ENCODE measurements at places on chromosomes 12 and 14.

- DNase-seq = no peak
Observed at GRCh38 chr12:47205532-47206449, 126.0 kb upstream of the AMIGO2 start.

DNA sequence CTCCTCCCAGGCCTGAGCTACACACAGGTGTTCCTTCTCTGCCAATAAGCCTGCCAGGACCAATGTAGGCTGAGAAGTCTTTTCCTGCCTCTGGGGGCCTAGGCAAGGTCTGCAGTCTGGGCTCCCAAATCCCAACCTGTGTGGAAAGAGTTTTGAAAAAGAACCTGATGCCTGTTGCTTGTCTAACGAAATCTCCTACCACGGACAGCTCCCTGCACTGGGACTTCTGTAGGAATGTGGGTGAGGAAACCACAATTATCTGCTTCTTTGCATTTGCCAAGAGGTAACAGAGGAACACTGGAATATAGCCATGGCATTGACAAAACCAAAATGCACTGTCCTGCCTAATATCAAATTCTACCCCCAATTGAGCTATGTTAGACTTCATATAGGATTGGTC, 877.0 kb upstream of the TMEM132C start:
- no peak for DNase-seq

DNA sequence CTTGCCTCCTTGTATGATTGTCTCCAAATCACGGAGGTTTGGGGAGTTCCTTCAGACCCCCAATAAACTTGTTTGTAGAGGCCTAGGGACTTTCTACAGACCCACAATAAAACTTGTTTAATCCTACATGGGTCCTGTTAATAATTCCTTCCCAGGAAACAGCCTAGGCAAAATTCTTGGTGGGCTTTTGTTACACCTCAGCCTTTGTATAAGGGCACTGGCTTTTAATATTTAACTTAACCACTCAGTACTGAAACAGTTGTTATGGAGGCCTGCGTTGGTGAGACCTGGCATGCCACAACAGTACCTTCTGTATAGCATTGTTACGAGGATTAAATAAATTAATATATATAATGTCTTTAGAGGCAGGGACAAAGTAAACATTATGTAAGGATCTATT, 32.7 kb upstream of the FAR2 start:
- DNase-seq = no peak

- no peak for DNase-seq
Observed at GRCh38 chr14:96060186-96060933, 21.2 kb downstream of the C14orf132 start.

GRCh38 chr12:22978962-22979361, 354.0 kb downstream of the ETNK1 start:
- no peak for DNase-seq

DNA sequence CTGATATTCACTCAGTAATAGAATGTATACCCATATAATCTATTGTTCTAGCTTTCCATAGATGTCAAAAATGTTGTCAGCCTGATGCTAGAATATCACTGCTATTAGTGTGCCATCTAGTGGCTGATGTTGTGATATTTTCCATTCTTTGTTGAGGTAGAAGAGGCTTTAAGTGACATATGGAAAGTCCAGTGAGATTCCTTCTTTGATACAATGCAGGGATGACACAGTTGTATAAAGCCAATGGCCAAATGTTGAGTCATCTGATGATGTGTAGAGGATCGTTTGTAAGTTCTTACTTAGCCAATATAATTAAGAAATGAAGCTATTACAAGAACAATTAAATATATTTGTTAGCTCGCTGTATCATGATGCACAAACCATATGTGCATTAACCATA, 58.1 kb upstream of the PCED1B start:
- no peak for DNase-seq

DNA sequence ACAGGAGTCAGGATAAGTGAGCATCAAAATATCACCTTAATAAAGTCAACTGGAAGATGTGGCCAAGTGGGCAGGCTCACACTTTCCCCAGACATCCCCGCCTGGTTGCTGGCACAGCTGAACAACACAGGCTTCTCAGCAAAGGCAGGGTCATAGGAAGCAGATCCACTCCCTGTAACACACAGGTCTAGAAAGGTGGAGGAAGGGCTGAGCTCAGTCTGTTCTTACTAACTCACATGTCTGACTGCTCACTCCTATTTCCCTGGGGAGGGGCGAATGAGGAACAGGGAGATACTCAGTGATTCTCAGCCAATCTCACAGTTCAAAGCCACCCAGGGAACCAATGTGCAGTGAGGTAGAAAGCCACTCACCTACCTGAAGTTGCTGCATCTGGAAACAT, 45.0 kb upstream of the AMN1 start:
- no peak for DNase-seq

- DNase-seq = no peak
Observed at GRCh38 chr12:51818566-51819300, 29.8 kb downstream of the FIGNL2 start.

DNA sequence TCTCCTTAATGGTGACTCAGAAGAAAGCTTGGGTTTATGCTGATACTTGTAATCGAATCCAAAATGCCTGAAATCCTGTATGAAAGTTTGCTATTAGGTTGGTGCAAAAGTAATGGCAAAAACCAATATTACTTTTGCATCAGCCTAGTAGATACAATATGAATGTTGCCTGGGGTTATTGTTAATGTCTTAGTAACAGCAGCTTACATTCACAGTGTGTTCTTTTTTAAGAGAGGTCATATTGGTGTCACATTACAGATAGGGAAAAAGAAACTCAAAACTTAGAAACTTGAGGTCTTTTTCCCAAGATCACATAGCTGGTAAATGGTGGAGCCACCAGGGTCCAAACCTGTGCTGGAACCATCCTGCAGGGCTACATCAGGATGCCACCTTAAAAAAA, 25.2 kb downstream of the SRGAP1 start:
- DNase-seq = no peak

- DNase-seq = no peak
Observed at GRCh38 chr14:86997271-86997670, 995.7 kb downstream of the GALC start.

DNA sequence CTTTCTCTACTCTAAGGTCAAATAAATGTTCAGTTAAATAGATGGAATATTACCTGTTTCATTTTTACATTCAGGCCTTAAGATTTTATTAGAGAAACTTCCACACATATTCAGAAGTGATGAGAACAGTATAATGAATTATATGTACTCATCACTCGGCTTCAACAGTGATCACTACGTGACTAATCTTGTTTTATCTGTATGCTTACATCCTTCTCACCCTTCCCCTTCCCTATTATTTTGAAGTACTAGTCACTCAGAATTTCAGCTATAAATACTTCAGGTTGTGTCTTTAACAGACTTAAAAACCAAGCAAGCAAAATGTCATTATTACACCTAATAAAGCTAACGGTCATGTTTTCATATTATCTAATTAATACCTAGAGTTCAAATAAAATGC, 34.9 kb downstream of the ETV6 start:
- no peak for DNase-seq

DNA sequence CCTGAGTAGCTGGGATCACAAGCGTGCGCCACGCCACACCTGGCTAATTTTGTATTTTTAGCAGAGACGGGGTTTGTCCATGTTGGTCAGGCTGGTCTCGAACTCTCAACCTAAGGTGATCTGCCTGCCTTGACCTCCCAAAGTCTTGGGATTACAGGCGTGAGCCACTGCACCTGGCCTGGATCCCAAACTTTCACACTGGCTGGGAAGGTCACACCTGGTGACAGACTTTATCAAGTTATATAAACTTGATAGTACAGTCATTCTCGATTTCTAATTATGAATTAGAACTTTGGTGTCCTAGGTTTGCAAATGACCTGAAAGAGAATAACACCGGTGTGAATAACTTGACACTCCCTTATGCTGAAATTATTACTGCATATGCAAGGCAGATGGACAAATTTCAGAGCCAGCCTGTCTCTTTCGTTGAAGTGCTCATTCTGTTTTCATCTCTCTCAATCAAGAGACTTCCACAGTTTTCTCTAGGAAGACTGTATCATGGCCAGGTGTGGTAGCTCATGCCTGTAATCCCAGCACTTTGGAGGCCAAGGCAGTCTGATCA, 5.9 kb downstream of the PLBD1 start:
- DNase-seq = no peak

DNA sequence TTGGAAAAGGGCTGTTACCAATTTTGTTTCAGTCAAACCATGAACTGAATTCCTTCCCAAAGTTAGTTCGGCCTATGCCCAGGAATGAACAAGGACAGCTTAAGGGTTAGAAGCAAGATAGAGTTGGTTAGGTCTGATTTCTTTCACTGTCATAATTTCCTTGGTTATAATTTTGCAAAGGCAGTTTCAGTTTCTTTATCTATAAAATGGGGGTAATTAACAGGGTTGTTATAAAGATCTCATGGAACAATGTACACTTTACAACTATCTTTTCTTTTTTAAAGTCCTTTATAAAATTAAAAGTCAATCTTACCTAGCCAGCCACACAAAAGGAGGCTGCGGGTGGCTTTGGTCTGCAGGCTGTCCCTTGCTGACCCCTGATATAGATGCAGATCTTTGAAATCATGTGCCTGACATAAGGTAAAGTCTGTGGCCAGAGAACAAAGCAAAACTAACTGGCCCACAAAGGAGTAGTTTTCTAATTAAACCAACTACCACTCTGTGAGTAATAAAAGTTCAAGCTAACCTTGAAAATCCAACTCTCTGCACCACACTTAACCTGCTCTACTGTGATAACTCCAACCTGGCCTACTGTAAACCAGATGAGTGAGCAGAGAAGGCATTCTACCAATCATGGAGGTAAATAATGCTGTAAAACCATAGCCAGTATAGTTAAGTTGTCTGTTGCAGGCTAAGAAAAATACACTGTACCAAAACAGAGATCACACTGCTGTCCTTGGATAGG, 49.5 kb downstream of the SLC38A1 start:
- no peak for DNase-seq

- DNase-seq = no peak
Observed at GRCh38 chr14:92556863-92557543, 43.4 kb downstream of the RIN3 start.

GRCh38 chr14:94009767-94010166, 12.7 kb downstream of the CCDC197 start:
- DNase-seq = no peak

- no peak for DNase-seq
Observed at GRCh38 chr14:101950100-101950499, 14.3 kb upstream of the DYNC1H1 start.

DNA sequence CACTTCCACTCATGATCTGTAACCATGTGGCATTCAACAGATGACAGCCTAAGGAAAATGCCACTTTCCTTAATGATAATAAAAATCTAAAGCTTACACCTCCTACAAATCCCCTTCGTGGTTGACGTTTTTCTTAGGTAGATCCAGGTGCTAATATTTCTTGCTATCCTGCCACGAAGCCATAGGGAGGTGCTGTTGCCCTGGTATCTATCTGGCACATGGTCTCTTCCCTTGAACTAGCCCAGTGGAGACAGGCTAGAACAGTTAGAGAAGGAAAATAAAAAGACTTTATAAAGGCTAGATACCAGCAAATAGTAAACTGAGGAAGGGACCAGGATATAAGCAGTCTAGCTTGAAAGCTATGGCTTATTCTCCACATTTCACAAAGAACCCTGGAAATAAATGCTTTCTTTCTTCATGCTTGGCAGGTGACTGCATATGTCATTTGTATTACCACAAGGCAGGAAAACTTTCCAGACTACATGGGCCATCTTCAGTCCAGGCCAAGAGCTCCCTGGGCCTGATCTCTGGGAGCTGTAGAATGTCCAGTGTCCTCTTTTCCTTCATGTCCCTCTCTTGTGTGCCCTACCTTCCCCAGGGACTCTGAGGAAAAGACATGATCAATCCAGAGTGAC, 15.3 kb downstream of the SPIC start:
- DNase-seq = no peak

- no peak for DNase-seq
Observed at GRCh38 chr12:127667131-127667685, 599.8 kb upstream of the TMEM132C start.

DNA sequence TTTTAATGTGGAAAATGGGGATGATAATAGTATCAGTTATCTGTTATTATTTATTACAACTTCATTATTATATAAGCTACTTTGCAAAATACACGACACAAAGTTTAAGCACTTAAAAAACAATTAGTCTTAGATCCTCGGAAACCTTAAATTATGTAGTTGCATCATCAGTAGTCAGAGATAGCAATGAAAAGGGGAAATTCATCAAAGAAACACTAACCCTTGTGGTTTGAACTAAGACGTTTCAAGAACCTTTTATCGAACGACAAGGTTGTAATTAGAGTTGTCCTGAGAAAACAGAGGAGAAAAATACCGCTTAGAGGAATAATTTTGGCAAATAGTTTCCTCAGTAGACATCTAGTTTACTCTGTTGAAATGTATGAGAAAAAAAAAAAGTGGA, 198.5 kb downstream of the PTPRO start:
- DNase-seq = no peak

All from activated gamma-delta T cell treated with anti-CD3 and anti-CD28 coated beads, Interleukin-2, amount 50 U/mL, for 16 hours (primary cell).